ENCODE measurements at places on chromosomes 5 and 9.

DNA sequence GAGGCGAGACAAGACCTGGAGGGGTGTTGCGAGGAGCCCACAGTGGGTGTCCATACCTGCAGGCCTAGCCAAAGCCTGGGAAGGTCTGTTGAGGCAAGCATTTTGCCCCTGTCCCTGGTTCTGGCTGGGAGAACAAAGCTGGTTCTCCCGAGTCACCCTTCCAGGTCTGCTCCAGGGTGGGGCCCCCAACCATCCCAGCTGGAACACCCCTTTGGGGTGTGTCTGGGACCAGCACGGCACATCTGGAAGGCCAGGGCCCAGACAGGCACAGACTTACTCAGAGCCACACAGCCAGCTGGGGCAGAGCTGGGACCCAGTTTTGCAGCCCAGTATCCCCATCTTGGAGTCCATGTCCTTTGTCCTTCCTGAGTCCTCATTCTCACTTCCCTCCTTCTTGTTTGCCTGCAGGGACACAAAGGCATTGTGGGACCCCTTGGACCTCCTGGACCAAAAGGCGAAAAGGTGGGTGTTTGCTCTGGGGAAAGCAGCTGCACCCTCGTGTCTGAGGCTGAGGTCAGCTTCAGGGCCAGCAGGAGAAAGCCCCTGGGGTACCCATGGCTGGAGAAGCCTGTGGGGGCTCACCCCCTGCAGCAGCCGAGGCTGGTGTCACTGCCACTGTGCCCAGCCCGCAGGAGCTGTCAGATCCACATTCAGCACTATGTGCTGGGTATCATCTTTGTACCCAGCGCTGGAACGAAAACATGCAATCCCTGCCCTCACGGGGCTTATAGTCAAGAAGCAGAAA is 38.4 kb upstream of the ORM1 start:
- no peak for DNase-seq

GRCh38 chr9:85053206-85053786 is 383.8 kb downstream of the NTRK2 start:
- no peak for DNase-seq

GRCh38 chr5:104904561-104904960 is 1342.0 kb upstream of the NUDT12 start:
- DNase-seq = no peak

- DNase-seq = no peak
Observed at GRCh38 chr9:89036891-89037290, 45.6 kb downstream of the S1PR3 start.

DNA sequence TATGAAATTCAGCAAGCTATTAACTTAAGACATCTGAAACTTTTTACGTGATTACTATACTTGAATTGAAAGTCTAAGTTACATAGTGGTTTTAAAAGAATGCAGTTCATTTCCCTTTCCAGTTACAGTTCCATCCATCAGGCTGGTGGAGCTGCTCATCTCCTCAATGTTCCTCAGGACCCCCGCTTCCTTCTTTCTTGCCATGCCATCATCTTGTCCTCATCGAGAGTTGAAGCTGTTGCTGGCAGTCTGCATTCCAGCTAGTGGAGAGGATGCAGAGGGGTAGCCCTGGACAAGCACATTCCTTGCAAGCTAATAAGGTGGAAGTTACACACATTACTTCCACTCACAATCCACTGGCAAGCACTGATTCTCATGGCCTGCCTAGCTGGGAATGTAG is 8.8 kb upstream of the RNF183 start:
- DNase-seq = no peak

GRCh38 chr5:133377736-133378135 is 234.6 kb downstream of the FSTL4 start:
- DNase-seq = no peak

Measured in ureter (tissue), 1 donor.